ENCODE measurements at places on chromosomes 12 and 14.

DNA sequence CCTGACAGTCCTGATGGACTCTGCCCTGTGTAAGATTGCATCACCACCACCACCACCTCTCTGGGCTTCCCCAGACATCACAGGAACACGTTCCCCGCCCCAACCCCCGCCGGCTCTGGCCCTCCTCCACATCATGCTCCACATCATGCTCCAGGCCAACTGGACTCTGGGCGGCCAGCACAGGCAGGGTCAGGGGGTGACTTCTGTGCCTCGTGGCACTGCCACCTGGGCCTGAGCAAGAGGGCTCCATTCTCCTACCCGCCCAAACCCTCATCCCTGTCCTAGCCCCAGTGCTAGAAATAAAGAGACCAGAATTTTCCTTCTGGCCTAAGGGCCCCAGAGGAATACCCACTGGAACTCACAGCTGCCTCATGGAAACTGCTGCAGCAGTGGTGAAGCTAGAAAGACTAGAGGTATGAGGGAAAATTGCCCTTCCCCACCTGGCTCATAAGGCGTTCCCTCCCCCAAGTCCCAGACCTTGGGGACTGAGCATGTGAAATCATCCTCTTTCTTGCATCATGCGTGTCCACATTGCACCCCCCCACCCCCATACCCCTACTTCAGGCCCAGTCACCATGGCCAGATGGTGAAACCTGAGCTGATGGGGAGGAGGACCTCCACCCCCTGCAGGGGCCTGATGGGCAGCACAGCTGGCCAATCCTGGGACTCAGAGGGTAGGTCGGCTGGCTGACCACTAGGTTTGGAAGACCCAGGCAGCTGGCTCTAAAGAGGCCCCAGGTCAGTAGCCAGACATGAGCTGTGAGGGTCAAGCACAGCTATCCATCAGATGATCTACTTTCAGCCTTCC, at the start of gene INHBE:
Gene INHBE (plus strand): TSS at position 742 of the 808 bp plus-strand sequence. CDS start 230 bp downstream, outside the sequence.
- no peaks in the 10 kb centered on the region for H3K27me3 ChIP-seq
- no peak within 1 kb of the TSS for H3K4me3 ChIP-seq
- H3K36me3 ChIP-seq: no peaks in the 10 kb centered on the region
- no peak for DNase-seq

GRCh38 chr14:21867541-21867940, 193.9 kb upstream of the OR4E1 start:
- no peaks in the 10 kb centered on the region for H3K36me3 ChIP-seq
- H3K27ac ChIP-seq: no peak overlapping the region
- H3K27me3 ChIP-seq: no peaks in the 10 kb centered on the region
- DNase-seq: no peak

GRCh38 chr14:22567437-22567836, 21.6 kb downstream of the DAD1 start:
- H3K27me3 ChIP-seq: no peaks in the 10 kb centered on the region
- H3K4me1 ChIP-seq: peaks cover 78% of the 10 kb centered on the region
- no peak overlapping the region for H3K4me3 ChIP-seq

GRCh38 chr14:54681811-54682261, 114.9 kb downstream of the SAMD4A start:
- no peaks in the 10 kb centered on the region for H3K36me3 ChIP-seq
- no peaks in the 10 kb centered on the region for H3K27me3 ChIP-seq
- DNase-seq: no peak
- no peaks in the 10 kb centered on the region for H3K4me1 ChIP-seq

DNA sequence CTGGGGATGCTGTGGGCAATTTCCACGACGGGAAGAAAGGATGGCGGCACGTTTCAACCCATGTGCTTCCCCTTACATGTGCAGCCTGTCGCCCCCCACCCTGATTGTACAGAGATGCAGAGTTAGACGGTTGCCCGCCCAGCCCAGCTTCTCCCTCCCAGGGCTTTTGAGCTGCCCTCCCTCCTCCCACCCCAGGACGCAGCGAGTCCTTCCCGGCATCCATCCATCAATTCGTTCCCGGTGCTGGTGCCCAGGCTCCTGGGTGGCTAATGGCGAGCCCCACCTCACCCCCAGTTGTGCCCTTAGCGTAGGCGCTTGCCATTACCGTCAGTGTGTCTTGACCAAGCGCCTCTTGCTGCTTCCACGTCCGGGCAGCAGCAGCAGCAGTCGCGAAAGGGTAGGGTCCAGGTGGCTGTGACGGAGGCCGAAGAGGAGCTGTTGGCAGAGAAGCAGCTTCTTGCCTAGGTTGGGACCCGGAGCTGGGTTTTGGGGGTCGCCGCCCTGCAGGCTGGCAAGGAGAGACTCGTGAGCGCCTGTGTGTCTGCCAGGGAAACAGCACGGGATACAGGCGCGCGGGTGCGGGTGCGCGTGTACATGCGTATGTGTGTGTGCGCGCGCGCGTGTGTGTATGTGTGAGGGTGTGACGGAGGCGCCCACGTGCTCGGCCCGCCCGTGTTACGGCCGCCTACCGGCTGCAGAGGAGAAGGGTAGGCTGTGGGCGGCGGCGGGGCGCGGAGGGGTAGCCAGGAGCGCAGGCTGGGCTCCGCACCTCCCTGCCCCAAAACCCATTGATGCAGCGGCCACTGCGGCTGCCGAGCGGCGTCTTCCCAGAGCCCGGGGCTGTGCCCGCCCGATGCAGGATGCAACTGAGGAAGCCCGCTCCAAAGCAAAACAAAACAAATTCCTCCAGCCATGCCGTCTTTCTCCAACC, at the start of gene SLC6A15:
Gene SLC6A15 (minus strand): TSS at position 602 of the 931 bp plus-strand sequence. CDS start 20,679 bp downstream, outside the sequence.
- H3K36me3 ChIP-seq: no peaks in the 10 kb centered on the region
- no peaks in the 10 kb centered on the region for H3K27me3 ChIP-seq
- no peak within 1 kb of the TSS for H3K4me3 ChIP-seq
- H3K27ac ChIP-seq: no peak within 1 kb of the TSS

- no peaks in the 10 kb centered on the region for H3K36me3 ChIP-seq
- no peaks in the 10 kb centered on the region for H3K4me1 ChIP-seq
- peaks cover 5% of the 10 kb centered on the region for H3K27me3 ChIP-seq
- no peak overlapping the region for H3K27ac ChIP-seq
- no peak overlapping the region for H3K4me3 ChIP-seq
- DNase-seq: no peak
Measured at GRCh38 chr14:50865391-50866076, 6.3 kb upstream of the ABHD12B start.

DNA sequence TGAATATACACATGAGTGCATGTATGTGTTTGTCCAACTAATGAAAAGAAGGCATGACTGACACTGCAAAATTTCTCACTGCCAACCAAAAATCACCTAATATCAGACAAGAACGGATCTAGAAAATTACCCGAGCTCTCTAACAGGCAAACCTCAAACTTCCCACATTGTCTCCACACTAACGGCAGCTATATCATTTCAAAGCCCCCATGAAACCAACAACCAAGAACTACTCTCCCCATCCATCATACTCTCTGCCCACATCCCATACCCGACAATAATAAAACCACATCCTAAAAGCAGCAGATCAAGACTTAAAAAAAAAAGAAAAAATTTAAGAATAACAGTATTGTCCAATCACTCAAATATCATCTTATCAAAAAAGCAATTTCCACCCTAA, 227.1 kb downstream of the CEP128 start:
- H3K4me3 ChIP-seq: no peak overlapping the region
- H3K36me3 ChIP-seq: no peaks in the 10 kb centered on the region
- no peak for DNase-seq
- no peaks in the 10 kb centered on the region for H3K27me3 ChIP-seq
- no peaks in the 10 kb centered on the region for H3K4me1 ChIP-seq
- H3K27ac ChIP-seq: no peak overlapping the region

GRCh38 chr14:94031883-94032279, 5.7 kb downstream of the OTUB2 start:
- H3K4me3 ChIP-seq: no peak overlapping the region
- H3K36me3 ChIP-seq: no peaks in the 10 kb centered on the region
- H3K27me3 ChIP-seq: no peaks in the 10 kb centered on the region
- no peak overlapping the region for H3K27ac ChIP-seq
- DNase-seq: no peak

- H3K4me3 ChIP-seq: no peak overlapping the region
- H3K27me3 ChIP-seq: no peaks in the 10 kb centered on the region
- no peak for DNase-seq
- H3K4me1 ChIP-seq: no peaks in the 10 kb centered on the region
- no peak overlapping the region for H3K27ac ChIP-seq
Measured at GRCh38 chr12:72074956-72075355, 136.3 kb downstream of the TPH2 start.

GRCh38 chr14:22488522-22489243, 100.3 kb downstream of the DAD1 start:
- H3K27me3 ChIP-seq: no peaks in the 10 kb centered on the region
- H3K36me3 ChIP-seq: no peaks in the 10 kb centered on the region
- no peak for DNase-seq
- no peak overlapping the region for H3K27ac ChIP-seq
- no peaks in the 10 kb centered on the region for H3K4me1 ChIP-seq
- H3K4me3 ChIP-seq: no peak overlapping the region

GRCh38 chr14:99797231-99797630, 4.0 kb downstream of the EML1 start:
- DNase-seq: no peak
- H3K27ac ChIP-seq: no peak overlapping the region
- H3K36me3 ChIP-seq: no peaks in the 10 kb centered on the region
- no peak overlapping the region for H3K4me3 ChIP-seq

GRCh38 chr12:71710276-71711125, 24.6 kb downstream of the TMEM19 start:
- no peaks in the 10 kb centered on the region for H3K4me1 ChIP-seq
- DNase-seq: no peak
- no peak overlapping the region for H3K27ac ChIP-seq
- H3K27me3 ChIP-seq: no peaks in the 10 kb centered on the region
- no peaks in the 10 kb centered on the region for H3K36me3 ChIP-seq

DNA sequence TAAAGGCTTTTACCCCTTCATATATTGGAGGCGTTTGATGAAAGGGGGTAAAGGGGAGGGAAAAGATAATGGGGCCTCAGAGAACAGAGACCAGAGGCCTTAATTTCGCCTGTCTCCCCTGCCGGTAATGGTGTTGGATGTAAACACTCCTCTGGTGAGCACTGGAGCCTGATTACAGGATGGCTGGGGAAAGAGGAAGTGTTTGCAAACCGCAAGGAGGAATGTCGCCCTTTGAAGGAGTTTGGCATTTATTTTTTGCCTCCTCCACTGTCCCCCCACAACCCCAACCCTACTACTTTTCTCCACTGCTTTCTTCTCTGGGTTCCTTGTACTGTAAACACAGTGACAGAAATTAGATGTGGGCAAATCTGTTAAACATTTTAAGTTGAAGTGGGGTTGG, 211.9 kb upstream of the TBX3 start:
- H3K27ac ChIP-seq: no peak overlapping the region
- DNase-seq: no peak
- no peak overlapping the region for H3K4me3 ChIP-seq
- H3K36me3 ChIP-seq: no peaks in the 10 kb centered on the region
- H3K4me1 ChIP-seq: no peaks in the 10 kb centered on the region
- H3K27me3 ChIP-seq: no peaks in the 10 kb centered on the region

- H3K27me3 ChIP-seq: no peaks in the 10 kb centered on the region
- H3K27ac ChIP-seq: no peak overlapping the region
- no peak overlapping the region for H3K4me3 ChIP-seq
- H3K36me3 ChIP-seq: no peaks in the 10 kb centered on the region
Measured at GRCh38 chr12:12016284-12017100, 54.2 kb upstream of the BCL2L14 start.

DNA sequence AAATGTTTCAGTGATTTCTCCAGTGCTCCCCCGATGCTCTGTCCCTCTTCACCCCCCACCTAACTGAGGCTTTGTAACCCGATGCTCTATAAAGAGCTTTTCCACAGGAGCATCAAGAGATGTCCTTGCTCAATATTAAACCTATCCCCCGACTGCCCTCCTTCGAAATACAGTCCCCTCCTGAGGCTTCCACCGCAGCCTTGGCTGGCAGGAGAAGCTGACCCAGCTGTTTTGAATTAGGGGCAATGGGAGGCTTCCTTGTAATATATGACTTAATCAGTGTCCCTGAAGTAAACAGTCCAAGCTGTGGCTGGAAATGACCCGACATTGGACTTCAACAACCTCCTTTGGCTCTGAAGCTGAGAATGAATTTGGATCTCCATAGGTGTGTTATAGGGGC, 62.4 kb downstream of the TMEM30B start:
- H3K4me3 ChIP-seq: no peak overlapping the region
- H3K27ac ChIP-seq: no peak overlapping the region
- DNase-seq: no peak
- no peaks in the 10 kb centered on the region for H3K4me1 ChIP-seq

GRCh38 chr12:119211884-119212283, 33.2 kb downstream of the HSPB8 start:
- H3K27me3 ChIP-seq: no peaks in the 10 kb centered on the region
- H3K27ac ChIP-seq: no peak overlapping the region
- no peaks in the 10 kb centered on the region for H3K4me1 ChIP-seq
- H3K36me3 ChIP-seq: no peaks in the 10 kb centered on the region
- H3K4me3 ChIP-seq: no peak overlapping the region

- no peak overlapping the region for H3K4me3 ChIP-seq
- no peak overlapping the region for H3K27ac ChIP-seq
- no peaks in the 10 kb centered on the region for H3K36me3 ChIP-seq
- no peak for DNase-seq
Measured at GRCh38 chr12:55704824-55705718, 2.6 kb downstream of the ITGA7 start.

DNA sequence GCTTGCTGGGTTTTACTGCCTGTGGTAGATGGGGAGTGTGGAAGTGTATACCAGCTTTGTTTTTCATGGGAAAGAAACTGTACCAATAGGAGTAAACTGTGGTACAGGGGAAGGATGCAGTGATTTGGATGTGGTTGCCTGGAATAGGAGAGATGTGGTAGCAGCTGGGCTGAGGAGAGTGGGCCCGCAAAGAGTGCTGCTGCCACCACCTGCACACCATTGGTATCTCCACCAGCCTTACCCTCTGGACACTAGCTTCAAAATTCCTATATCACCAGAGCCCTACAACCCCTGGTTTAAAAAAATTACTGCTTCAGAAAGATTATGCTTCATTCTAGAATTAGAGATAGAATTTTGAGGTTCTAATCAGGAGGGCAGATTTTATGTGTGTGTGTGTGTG, 53.6 kb downstream of the AKAP6 start:
- H3K4me1 ChIP-seq: no peaks in the 10 kb centered on the region
- H3K4me3 ChIP-seq: no peak overlapping the region
- H3K27ac ChIP-seq: no peak overlapping the region
- no peak for DNase-seq
- H3K36me3 ChIP-seq: no peaks in the 10 kb centered on the region
- H3K27me3 ChIP-seq: no peaks in the 10 kb centered on the region

DNA sequence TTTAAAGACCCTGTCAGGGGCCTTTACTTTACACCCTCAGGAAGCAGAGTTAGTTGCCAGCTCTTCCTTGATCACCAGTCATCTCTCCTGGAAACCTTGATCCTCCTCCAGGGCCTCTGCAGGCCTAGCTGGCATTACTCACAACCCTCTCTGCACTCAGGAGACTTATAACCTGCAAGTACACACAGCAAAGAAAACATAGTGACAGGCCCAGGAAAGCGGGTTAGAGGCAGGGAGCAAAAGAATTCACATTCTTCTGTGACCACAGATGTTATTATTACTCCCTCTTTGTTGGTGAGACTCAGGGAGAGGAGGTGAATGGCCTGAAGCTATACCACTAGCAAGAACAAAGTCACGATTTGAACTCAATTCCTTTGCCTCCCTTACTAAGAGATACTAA, 87.4 kb downstream of the OR11H12 start:
- H3K36me3 ChIP-seq: no peaks in the 10 kb centered on the region
- DNase-seq: no peak
- no peaks in the 10 kb centered on the region for H3K27me3 ChIP-seq
- H3K4me3 ChIP-seq: no peak overlapping the region
- H3K4me1 ChIP-seq: no peaks in the 10 kb centered on the region

GRCh38 chr14:85042301-85042700, 487.6 kb upstream of the FLRT2 start:
- H3K4me1 ChIP-seq: no peaks in the 10 kb centered on the region
- H3K27ac ChIP-seq: no peak overlapping the region
- H3K4me3 ChIP-seq: no peak overlapping the region
- no peak for DNase-seq
- no peaks in the 10 kb centered on the region for H3K36me3 ChIP-seq

GRCh38 chr14:36171607-36172006, 4.9 kb downstream of the PTCSC3 start:
- no peak for DNase-seq
- H3K4me3 ChIP-seq: no peak overlapping the region
- no peak overlapping the region for H3K27ac ChIP-seq
